ENCODE measurements at places on chromosomes 1 and 21.

- DNase-seq, result peak; percentile 55
These were observed 31.8 kb downstream of the CLEC20A start for GRCh38 chr1:178465011-178465410.

GRCh38 chr21:42570841-42571387 lies 57.3 kb downstream of the SLC37A1 start:
- DNase-seq, result no peak

DNA sequence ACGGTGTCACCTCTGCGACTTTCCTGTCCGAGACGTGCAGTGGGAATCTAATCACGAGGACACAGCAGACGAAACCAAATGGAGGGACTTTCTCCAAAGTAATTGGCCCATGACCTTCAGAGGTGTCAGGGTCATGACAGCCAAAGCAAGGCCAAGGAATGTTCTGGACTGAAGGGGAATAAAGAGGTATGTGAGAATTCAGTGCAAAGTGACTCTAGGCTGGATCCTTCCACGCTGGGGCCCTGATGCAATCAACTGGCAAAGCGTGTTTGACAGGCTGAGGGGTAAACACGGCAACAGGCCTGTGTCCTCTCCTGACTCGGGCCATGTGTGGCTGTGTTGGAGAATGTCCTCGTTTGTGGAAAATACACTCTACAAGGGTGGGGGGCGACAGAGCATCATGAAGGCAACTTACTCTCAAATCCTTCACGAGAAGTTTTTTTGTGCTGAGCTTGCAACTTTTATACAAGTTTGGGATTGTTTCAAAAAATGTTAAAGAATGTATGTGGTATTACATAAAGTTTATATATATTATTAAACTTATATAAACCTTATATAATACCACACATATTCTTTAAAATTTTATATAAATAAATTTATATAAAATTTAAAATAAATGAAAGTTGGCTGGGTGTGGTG lies 1.7 kb downstream of the CFAP74 start:
- no peak for DNase-seq

- no peak for DNase-seq
These were observed 17.7 kb downstream of the TINAGL1 start for GRCh38 chr1:31593770-31594632.

DNA sequence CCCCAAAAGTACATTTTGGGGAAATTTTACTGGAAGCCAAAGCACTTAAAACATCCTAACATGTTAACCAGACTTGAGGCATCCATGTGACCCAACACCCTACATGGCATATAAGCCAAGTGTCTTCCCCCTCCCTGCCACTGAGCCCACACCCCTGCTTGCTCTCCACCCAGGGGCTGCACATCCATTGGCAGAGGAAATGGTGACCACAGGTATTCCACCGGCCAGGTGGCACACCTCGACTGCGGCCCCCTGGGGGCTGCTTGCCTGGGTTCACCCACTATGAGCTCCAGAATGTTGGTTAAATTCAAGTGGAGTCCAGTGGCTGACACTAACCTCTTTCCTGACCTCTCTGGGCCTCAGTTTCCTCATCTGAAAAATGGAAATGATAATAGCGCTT lies 64.4 kb upstream of the FAM20B start:
- no peak for DNase-seq

GRCh38 chr1:153991151-153991630 lies 629 bp downstream of the RPS27 start:
- no peak for DNase-seq

DNA sequence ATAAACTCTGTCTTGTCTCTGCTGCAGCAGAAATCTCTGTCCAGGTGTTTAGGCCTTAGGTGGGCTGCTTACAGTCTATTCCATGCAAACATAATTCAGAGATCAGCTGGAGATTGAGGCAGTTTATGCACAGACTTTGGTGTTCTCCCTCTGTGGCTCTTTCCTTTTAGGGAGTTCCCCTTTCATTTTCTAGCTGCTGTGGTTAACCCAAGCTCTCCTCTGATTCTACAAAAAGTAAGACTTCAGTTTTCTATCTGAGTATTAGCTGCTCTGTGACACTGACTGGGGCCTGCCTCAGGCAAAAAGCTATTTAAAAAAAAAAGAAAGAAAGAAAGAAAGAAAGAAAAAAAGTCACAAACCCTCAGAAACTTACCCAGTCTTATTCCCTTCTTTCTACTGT lies 211.1 kb downstream of the CAMTA1 start:
- no peak for DNase-seq

- no peak for DNase-seq
These were observed 13.4 kb downstream of the SERINC2 start for GRCh38 chr1:31426249-31426922.

DNA sequence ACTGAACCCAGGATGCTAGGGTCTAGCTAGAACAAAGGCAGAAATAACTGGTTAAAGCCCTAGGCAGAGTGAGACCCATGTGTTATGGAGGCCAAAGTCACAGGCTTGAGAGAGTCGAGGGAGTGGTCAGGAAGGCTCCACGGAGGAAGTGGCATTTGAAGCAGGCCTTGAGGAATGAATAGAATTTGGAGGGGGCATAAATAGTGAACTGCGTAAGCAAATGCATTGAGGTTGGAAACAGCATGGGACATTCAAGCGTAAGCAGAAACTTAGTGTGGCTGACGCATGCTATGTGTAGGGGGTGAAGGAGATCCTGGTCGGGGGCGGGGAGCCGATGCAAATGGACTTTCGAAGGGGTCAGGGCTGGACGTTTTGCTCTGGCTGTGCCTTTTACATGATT lies 11.5 kb downstream of the AZIN2 start:
- no peak for DNase-seq

- DNase-seq, result peak; percentile 59
These were observed 132.2 kb downstream of the GLUL start for GRCh38 chr1:182259229-182259872.

- peak; percentile 65 for DNase-seq
These were observed 31.8 kb downstream of the KCNK2 start for GRCh38 chr1:215114154-215114933.

- no peak for DNase-seq
These were observed 251.0 kb downstream of the OLFM3 start for GRCh38 chr1:101745551-101746270.

DNA sequence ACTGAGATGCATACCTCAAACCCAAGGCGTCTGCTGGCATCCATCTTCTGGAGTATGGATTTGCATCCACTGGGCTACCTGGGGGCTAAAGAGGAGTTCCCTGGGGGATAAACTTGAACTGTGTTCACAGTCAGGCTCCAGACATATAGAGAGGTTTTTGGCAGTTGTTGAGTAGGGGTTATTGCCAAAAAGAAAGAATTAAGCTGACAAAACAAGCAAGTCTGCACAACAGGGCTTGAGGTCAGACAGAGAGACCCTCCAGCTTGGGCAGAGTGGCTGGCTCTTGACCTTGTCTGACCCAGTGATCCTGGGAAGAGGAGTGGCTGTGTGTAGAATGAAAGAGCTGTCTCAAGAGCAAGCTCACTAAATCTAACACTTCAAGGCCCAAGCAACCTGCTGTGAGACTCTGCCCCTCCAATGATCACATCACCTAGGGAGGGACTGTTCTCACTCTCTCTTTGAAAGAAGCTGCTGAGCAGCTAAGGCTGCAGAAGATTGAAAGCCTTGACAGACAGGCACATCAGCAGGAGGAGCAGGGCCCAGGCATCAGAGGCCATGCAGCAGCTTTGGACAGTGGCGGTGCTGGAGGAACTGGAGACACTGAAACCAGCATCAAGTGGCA lies 61.5 kb downstream of the SYT2 start:
- DNase-seq, result no peak

DNA sequence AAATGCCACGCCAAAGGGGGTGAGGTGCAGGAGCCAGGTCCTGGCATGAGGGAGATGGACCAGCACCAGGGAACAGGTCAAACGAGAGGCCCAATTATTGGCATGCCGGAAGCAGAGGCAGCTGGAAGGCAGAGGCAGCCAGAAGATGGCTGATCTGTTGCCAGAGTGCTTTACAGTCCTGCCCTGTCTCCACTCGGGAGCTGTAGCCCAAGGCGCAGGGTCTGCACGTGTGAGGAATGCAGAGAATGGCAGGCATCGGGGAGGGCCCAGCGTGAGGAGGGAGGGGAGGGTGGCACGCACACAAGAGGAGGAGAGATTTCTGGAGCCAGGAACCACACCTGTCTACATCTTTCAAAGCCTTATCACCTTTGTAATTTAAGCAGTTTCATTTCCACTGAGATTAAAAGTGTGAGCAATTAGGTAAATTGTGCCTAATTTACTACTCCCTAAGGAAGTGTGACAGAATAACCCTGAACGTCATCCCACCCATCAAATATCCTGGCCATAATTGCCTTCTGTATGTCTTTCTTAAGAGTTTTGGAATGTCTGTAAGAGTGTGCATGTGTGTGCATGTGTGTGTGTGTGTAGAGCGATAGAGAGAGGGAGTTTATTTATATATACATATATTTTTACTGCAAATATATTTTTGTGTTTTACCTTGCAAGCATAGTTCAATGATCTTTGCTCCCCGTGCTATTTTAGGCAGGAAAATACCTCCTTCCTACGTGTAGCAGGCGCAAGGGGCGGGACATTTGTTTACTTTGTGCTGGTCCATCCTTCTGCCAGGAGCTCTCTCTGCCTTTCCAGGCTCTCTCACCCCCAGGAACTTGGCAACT lies 125.5 kb upstream of the SERBP1 start:
- no peak for DNase-seq

- DNase-seq, result no peak
These were observed 126.2 kb upstream of the LRRC7 start for GRCh38 chr1:69441496-69441895.

- DNase-seq, result no peak
These were observed 10.2 kb downstream of the SETSIP start for GRCh38 chr1:92065042-92065441.

DNA sequence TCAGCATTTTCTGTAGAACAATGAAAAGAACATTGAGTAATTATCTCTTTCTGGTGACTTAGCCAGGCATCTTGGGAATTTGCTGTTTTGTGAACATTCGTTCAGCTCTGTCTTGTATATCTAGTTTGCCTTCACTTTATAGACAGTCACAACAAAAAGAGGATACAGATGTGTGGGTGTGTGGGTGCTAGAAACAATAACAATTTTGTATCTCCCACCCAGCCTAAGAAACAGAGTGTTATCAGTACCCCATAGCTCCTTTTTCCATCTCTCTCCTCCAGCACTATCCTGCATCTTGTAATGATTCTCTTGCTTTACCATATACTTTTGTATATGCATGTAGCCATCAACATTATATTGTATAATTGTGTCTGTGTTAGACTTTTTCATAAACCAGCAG lies 33.0 kb downstream of the AK4 start:
- DNase-seq, result no peak

GRCh38 chr1:209059981-209060380 lies 523.5 kb upstream of the CAMK1G start:
- no peak for DNase-seq

- peak; percentile 90 for DNase-seq
These were observed 20.2 kb downstream of the SDC3 start for GRCh38 chr1:30888391-30888790.

- DNase-seq, result no peak
These were observed 94.0 kb upstream of the KCND3 start for GRCh38 chr1:112083487-112083886.

DNA sequence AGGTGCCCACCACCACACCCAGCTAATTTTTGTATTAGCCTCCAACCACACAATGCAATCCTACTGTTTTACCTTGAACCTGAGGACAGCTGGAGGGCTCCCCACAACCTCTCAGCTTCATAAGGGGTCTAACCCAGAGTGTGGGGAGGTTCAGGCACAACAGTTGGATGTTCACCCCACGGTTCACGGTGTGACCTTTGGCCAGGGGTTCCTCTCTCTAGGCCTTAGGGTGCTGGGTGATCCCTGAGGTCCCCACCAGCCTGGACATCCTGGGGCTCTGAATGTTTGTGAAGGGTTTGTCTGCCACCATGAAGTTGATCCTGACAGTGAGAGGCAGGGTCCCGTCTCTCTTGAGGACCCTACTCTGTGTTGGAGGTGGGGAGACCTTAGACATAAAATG lies 3.9 kb downstream of the ACOT11 start:
- DNase-seq, result no peak

GRCh38 chr1:90614872-90615271 lies 102.2 kb downstream of the BARHL2 start:
- DNase-seq, result no peak

DNA sequence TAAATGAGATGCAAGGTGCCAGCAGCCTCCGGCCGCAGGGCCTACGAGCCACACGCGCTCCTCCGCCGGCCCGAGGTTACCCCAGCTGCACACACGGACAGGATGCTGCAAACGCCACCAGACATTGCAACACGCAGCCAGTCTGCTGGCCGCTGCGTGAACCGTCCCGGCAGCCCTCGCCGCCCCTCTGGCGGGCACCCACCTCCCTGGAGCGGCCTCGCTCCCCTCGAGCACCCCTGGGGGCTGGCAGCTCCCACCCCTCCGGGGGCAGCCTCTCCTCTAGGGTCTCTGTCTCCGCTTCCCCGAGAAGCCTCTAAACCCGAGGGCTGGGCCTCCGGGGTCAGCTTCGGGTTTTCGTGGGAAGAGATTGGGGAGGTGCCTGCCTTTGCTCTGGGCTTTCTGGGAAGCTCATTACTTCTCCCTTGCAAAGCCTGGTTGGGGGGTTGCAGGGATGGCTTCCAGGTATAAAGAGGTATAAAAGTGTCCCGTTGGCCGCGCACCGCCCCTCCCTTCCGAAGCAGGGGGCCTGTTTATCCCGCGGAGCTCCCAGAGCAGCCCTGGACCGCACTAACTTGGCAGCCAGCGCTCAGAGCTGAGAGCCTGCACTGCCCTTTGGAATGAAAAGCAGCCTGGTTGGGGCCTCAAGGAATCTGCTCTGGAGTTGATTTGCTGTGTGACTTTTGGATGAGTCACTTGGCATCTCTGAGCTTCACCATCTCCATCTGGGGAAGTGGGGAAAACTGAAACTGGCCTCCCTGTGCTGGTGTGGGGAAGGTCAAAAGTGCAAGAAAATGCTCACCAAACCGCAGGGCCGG lies 21.8 kb downstream of the DHRS3 start:
- DNase-seq, result peak; percentile 76

DNA sequence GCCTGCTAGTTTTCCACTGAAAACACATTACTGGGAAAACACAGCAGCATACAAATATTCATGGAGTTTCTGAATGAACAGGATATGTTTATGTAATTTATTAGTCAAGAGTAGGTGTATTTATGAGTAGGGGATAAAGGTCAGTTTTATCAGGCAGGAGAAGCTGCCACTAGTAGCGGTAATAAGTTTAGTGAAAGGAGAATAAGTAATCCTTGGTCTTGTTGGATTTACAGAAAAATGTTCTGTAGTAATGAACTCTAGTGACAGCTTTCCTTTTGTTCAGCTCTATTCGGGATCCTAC lies 1.2 kb downstream of the MAST2 start:
- no peak for DNase-seq

DNA sequence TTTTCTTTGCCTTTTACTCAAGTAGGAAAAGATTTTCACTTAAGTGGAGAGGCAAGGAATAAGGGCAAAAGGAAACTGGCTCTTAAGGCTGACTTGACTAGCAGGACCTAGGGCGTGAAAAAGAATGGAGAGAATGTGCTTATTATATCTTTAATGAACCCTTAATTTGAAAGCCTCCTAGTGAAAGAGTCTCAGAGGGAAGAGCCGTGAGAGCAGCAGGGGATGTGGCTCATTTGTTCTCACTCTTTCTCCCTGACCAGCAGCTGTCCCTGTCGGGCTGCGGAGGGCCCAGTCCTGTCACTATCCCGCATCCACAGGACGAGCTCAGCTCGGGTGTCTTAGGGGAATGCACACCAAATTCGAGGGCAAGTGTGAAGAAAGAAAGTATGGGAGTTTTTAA lies 180.1 kb downstream of the EDEM3 start:
- DNase-seq, result no peak

Data from skeletal muscle cell (primary cell).